ENCODE measurements at places on chromosomes 5 and 9.

DNA sequence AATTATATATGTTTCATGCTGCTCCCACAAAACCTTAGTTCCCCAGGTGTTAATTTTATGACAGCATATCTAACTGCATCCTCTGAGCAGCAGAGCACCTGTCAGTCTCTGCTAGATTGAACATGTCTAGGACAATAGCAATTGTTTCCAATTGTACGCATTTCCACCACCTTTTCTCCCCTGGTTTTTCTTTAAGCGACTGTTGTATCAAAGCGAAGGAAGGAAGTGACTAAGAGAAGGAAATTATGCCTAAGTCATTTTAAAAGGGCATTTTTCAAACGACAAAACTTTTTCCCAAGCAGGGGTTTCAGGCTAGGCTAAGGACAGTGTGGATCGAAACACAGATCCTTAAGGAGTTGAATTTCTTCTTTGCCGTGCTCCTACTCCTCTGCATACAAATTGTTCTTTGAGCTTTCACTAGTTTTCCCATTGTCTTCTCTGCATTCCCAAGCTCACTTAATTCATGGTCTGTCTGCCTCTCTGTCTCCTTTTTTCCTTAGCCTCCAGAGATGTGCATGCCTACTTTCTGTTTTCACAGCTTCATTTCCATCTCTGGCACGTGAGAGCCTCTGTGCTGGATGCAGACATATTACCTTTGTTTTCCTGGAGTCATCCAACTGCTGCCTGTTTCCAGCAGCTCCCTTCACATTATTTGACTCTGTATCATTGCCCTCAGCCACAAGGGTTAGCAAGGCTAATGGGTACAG lies 39.4 kb upstream of the STARD4 start:
- no peak for DNase-seq

GRCh38 chr5:154571325-154572035 lies 93.5 kb upstream of the HAND1 start:
- DNase-seq, result no peak

DNA sequence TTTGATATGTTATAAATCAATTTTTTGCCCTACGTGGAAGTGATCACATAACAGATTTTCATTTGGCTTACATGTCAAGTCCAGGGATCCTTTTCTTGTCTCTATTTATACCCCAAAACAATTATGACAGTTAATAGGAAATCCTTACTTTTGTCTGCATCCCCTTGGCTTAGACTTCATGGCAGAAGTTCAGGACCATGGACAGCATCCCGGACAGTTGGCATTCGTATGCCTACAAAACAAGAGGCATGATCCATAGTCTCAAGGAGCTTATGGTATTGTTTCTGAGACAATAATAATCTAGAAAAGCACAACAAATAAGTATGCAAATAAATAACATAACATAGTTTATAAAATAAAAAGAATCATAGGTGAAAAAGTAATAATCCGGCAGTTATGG lies 214.3 kb upstream of the GRIA1 start:
- no peak for DNase-seq

DNA sequence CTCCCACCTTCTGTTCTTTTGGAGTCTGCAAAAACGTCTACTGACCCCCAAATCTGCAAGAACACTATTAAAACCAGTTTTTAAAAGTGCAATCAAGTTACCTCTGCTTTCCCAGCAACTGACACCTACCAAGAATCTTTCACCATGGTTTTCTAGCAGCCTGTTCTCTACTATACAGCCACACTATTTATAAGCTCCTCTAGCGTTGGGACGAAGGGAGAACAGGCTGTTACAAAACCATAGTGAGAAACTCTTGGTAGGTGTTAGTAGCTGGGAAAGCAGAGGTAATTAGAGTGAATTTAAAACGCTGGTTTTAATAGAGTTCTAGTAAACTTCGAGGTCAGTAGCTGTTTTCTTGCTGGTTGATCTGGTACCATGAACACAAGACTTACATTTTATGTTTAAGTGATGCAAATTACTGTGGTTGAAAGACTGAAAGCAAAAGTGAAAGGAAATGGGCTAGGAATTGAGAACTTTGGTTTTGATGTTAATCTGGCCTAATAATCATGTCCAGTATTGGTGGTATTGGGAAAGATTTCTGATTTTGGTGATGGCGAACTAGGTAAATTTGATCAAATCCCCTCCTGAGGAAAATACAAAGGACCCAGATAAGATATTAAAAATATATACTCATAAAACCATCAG lies 5.3 kb downstream of the MROH2B start:
- no peak for DNase-seq

GRCh38 chr9:129568560-129569501 lies 52.1 kb downstream of the C9orf50 start:
- DNase-seq, result no peak

DNA sequence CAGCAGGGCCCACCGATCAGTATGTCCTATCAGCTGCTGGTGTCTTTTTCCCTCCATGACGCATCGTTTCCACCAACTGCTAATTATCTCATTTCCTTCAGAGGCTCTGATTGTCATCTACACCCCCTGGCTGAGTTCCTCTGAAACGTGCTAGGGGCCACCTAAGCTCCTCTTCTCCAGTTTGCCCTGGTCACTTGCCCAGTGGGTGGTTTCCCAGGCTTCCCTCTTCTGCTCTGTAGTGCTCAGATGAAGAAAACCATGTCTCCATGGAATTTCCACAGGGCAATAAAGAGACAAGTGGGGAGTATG lies 65.3 kb downstream of the TSTD2 start:
- DNase-seq, result no peak

DNA sequence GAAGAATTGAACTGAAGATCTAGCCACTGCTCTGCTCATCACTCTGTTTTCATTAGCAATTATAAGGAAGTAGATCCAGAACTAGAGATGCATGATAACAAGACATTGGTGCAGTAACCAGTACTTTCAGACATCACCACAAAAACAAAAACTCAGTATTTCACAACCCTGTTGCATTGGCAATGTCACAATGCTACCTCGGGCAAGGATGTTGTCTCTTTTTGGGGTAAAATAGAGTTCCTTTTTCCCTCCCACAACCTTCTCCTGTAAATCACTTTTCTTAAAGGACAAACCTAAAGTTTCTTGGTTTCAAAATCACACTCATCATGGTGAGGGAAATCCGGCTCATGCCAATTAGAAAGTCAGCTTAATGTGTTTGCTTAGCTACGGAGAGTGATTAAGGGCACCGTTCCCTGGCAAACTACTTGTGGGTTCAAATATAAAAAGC lies 420.1 kb upstream of the MEF2C start:
- DNase-seq, result no peak

- no peak for DNase-seq
These were observed 95.3 kb downstream of the KLF4 start for GRCh38 chr9:107394264-107394663.

GRCh38 chr9:81517954-81518353 lies 171.4 kb downstream of the TLE1 start:
- no peak for DNase-seq

- no peak for DNase-seq
These were observed 725.3 kb upstream of the SEMA6A start for GRCh38 chr5:117299936-117300328.

- DNase-seq, result no peak
These were observed at the start of gene LARP1 for GRCh38 chr5:154755361-154756008. Gene LARP1 (plus strand): TSS chr5:154755377. CDS start chr5:154755758, 381 bp downstream.

DNA sequence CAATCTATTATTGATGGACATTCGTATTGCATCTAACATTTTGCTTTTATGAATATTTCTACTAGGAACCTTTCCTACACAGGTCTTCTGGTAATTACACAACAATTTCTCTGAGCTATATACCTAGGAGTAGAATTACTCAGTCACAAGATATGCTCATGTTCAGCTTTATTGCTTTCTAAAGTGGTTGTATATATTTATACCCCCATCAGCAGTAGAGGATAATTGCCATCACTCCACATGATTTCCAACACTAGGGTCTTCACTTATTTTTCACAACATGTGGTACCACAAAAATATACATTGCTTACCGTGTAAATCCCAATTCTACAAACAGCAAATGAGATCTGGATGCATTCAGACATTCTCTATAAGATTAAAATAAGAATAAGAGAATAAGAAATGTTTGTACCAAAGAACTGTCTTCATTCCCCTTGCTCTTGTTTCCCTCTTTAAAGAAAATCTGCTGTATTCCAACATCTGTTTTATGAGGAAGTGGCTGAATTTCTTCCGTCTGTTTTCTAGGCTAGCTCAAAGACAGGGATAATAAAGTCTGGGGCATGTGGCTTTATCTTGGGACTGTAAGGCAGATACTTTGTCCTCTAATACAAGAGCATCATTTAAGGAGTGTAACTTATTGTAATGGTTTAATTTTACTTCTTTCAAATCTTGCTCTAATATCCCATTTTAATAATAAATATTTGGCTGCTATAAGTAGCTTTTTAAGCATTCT lies 28.2 kb downstream of the ARL15 start:
- DNase-seq, result no peak

GRCh38 chr5:127153031-127153430 lies 79.7 kb upstream of the C5orf63 start:
- DNase-seq, result no peak

DNA sequence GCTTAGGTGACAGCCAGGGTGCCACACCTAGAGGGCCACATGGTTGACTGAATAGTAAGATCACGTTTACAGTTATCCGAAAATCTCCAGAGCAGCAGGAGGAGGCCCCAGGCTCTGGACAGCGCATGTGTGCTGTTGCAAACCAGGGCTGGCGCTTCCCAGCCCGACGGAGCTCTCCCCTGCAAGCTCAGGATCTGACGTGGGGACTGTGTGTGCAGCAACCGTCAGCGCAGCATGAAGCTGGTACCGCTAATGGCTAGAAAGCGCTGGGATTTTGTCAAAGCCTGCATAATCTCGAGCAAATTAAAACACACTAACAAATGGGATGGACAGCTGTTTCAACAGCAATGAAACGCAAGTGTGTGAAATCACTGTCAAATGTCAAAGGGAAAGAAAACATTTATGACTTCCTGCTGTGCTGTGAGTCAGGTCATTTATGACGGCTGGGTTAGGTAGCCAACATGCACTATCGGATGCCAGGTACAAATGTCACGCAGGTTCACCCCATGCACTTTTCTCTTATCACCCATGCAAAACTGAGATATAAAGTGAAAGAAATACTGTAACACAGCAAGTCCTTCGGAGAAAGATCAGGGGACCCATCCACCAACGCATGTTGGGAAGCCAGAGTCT lies 7.5 kb downstream of the SURF4 start:
- DNase-seq, result no peak

DNA sequence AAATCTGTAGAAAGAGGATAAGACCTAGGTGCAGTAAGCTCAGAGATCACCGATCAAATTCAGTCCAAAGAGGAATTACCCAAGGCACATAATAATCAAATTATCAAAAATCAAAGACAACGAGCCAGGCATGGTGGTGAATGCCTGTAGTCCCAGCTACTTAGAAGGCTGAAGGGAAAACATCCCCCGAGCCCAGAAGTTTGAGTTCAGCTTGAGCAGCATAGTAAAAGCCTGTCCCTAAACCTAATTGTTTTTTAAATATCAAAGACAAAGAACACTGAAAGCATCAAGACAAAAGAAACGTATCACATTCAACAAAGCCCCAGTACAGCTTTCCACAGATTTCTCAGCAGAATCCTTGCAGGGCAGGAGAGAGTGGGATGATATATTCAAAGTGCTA lies 122.9 kb downstream of the CEP120 start:
- no peak for DNase-seq

- no peak for DNase-seq
These were observed 108.9 kb upstream of the CHD1 start for GRCh38 chr5:99037668-99038067.

- no peak for DNase-seq
These were observed 56.3 kb downstream of the DAB2IP start for GRCh38 chr9:121707477-121708424.

GRCh38 chr5:124783285-124783684 lies 36.8 kb upstream of the ZNF608 start:
- DNase-seq, result no peak

- DNase-seq, result no peak
These were observed 73.9 kb downstream of the KLF9 start for GRCh38 chr9:70340572-70340971.

- no peak for DNase-seq
These were observed 51.4 kb upstream of the GRHPR start for GRCh38 chr9:37370968-37371563.

- no peak for DNase-seq
These were observed 558.4 kb downstream of the PRDM9 start for GRCh38 chr5:24065779-24066178.

- no peak for DNase-seq
These were observed 79.0 kb downstream of the ADCY2 start for GRCh38 chr5:7474821-7475403.

DNA sequence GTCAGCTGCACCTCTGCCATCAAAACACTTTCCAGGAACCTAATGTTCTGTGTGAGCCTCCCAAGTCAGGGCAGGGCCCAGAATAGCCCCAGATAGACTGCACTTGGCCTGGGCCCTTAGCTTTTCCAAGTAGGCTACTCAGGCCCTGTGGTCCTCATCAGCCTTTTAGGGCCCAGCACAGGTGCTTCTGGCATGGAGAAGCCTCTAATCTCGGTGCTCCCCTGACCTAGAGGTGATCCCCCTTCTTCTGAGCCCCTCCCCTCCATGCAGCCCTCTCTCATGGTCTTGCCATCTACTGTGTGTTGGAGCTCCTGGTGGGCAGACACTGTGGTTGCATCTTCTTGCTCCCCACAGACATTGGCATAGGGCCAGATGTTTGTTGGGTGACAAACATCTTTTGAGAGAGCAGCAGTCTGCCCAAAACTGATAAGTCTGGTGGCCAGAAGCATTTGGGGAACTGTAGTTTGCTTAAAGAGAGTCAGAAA lies 28.1 kb downstream of the FRMPD1 start:
- no peak for DNase-seq

DNA sequence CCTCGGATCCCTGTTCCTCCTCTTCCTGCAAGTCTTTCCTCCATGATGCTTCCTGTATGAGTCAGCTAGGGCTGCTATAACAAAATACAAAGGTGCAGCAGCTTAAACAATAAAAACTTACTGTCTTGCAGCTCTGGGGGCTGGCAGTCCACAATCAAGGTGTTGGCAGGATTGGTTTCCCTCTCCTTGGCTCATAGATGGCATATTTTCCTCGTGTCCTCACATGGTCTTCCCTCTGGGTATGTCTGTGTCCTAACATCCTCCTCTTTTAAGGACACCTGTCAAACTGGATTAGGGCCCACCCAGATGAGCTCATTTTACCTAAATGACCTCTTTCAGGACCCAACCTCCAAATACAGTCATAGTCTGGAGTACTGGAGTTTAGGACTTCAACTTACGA lies 117.5 kb downstream of the MED10 start:
- no peak for DNase-seq

- no peak for DNase-seq
These were observed 11.8 kb upstream of the CHD1 start for GRCh38 chr5:98940581-98940980.

- DNase-seq, result no peak
These were observed 53.5 kb upstream of the COL15A1 start for GRCh38 chr9:98890256-98890655.

GRCh38 chr9:4371108-4371507 lies 71.2 kb upstream of the GLIS3 start:
- DNase-seq, result no peak

GRCh38 chr5:90263102-90263820 lies 146.3 kb downstream of the CETN3 start:
- DNase-seq, result no peak

Measured in SW 1271 (cell line).